A673 (cell line): ENCODE measurements at places on chromosomes 5 and 9.

DNA sequence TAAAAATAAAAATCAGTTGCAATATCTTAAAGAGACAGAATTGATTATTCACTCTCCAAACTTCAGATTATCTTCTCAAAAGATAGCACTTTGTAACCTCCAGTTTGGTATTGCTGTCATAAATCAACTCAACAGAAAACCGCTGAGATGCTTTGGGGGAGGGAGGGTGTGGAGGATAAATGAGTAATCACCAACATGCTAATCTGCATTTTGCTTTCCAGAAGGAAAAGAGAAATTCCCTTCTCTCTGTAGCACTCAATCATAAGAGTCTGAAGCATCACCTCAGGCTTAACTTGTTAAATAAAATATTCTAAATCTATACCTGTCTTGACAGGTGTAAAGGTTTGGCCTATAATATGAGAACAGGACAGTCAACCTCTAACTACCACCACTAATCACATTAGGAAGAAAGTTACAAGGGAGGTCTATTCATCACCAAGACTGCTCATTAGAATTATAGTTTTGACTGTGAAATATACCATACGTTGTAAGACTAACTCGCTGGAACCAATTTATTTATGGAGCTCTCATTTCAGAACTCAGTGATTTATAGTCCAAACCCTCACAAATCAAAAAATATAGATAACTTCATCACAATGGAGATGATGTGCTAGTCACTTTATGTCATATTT, 89.0 kb downstream of the PIK3R1 start:
- peaks cover 10% of the 10 kb centered on the region for H3K4me1 ChIP-seq
- no peaks in the 10 kb centered on the region for H3K27me3 ChIP-seq
- H3K4me3 ChIP-seq: no peak overlapping the region
- no peak overlapping the region for H3K27ac ChIP-seq
- peaks cover under 1% of the 10 kb centered on the region for H3K36me3 ChIP-seq

- no peaks in the 10 kb centered on the region for H3K4me1 ChIP-seq
- H3K27ac ChIP-seq: no peak overlapping the region
- no peaks in the 10 kb centered on the region for H3K36me3 ChIP-seq
- no peaks in the 10 kb centered on the region for H3K27me3 ChIP-seq
These were observed 19.3 kb upstream of the CKS2 start for GRCh38 chr9:89291741-89292140.

DNA sequence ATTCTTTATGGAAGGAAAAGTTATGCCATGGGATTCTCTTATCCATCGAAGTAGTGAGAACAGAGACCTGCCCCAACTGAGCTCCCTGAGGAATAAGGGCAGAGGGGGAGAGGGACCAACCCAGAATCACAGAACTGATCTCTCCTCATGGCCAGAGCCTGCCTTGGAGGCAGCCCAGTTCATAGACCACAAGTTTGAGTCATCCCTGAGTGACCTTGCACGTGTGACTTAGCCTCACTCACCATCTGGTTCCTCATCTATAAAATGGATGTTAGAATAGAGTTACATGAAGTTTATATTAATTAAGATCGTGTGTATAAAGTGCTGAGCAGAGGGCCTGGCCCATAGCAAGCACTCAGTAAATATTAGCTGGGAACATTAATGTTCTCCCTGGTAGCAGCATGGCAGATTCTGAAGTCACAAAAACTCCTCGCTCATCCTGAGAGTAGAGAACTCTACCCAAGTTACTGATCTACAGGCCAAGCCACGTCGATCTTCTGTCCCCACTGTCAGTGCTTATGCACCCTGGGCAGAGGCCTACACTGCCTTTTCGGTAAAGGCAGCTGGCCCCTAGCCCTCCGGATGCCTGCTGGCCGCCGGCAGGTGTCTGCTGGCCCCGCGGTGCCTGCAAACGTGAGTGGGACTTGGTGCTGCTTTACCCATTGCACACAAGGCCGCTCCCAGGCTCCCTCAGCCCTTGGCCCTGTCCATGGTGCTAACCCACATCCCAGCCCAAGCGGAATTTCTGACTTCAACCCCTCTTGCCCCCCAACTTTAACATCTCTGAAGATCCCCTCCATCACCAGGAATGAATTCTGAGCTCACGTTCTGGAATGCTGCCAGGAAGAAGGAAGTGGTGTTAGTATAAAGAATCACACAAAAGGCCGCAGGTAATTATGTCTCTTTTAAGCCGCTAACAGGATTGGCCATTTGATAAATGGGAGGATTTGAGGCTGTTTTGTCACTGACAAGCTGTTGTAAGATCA, 61.1 kb upstream of the ARAP3 start:
- no peak overlapping the region for H3K27ac ChIP-seq
- DNase-seq: peak; percentile 35
- peaks cover 6% of the 10 kb centered on the region for H3K27me3 ChIP-seq
- no peak overlapping the region for H3K4me3 ChIP-seq

DNA sequence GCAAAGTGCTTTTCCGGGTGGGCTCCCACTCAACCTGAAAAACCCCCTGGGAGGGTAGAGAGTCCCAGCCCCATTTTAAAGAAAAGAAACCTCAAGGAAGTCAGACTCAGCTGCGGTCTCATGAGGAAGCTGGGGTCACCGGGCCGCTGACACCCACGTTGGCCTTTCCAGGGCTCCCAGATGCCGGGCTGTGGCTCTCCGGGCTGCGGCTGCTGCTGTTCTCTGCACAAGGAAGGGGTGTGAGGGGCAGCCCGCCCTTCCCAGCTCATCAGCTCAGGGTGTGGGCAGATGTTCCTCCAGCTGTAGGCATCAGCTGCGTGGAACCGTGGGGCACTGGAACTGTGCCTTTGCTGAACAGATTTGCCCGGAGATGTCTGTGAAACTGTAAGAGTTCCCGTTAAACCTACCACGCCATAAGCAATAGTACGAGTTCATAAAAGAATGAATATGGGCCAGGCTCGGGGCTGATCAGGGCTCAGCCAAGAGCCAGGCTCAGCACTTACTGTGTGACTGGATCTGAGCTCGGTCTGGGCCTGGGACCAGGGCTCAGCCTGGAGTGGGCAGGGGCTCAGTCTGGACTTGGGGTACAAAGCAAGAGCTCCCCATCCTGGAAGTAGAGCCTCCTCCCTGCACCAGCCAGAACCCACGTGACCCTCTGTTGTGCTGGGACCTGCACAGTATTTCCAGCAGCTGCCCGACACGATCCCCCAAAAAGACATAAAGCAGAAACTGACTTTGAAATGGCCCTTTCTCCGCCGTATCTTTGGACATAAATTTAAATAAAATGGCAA, 130.2 kb upstream of the PPP1R26 start:
- no peak for DNase-seq
- no peak overlapping the region for H3K27ac ChIP-seq
- H3K4me1 ChIP-seq: peaks cover 20% of the 10 kb centered on the region
- no peaks in the 10 kb centered on the region for H3K36me3 ChIP-seq
- H3K4me3 ChIP-seq: no peak overlapping the region

DNA sequence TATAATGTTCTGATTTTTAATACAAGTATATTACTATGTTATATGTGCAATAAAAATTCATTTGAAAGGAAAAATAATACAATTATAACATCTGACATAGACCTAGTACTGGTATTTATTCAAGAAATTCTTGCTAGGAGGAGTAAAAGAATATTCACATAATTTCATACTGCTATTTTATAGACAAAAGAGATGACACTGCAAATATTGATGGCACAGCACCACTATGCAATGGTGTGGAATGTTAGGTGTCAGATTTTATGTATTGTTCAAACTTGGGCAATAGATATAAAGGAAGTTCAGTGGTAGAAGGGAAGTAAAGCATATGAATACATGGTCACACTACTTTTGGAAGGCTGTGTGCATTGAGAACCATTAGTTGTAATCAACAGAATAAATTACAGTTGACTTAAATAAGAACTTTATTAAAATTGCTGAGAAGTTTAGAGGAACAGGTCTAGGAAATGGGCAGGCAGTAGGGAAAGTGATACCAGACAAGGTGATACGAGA, 143.9 kb downstream of the OR2K2 start:
- no peaks in the 10 kb centered on the region for H3K27me3 ChIP-seq
- H3K27ac ChIP-seq: no peak overlapping the region
- H3K4me1 ChIP-seq: no peaks in the 10 kb centered on the region

- no peaks in the 10 kb centered on the region for H3K4me1 ChIP-seq
- H3K27ac ChIP-seq: no peak overlapping the region
- H3K36me3 ChIP-seq: no peaks in the 10 kb centered on the region
These were observed 114.4 kb downstream of the ZNF608 start for GRCh38 chr5:124631874-124632550.

- DNase-seq: peak; percentile 64
- no peak within 1 kb of the TSS for H3K27ac ChIP-seq
These were observed at the start of gene LURAP1L for GRCh38 chr9:12774861-12775678. Gene LURAP1L, plus strand, starts transcription at chr9:12775020. Its CDS starts 696 bp downstream, at chr9:12775716.

DNA sequence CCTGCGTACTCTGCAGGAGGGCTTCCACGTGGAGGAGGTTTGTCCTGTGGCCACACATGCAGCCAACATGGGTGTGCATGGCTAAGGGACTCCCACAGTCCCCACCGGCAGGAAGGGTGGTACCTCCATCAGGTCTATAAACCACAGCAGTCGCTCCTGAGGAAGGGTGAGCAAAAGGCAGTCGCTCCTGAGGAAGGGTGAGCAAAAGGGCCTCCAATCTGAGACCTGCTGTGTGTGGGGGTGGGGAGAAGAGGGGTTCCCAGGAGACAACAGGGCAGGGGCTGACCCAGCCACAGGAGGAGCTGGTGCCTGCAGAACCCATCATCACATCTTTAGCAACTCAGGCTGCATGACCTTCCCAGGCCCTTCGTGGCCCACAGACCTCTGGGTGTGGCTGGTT, 30.3 kb upstream of the AKNA start:
- no peak overlapping the region for H3K27ac ChIP-seq
- H3K27me3 ChIP-seq: no peaks in the 10 kb centered on the region
- H3K4me1 ChIP-seq: peaks cover 6% of the 10 kb centered on the region
- H3K4me3 ChIP-seq: no peak overlapping the region
- H3K36me3 ChIP-seq: no peaks in the 10 kb centered on the region

GRCh38 chr5:3322642-3323041, 273.0 kb upstream of the IRX1 start:
- H3K4me3 ChIP-seq: no peak overlapping the region
- DNase-seq: no peak
- no peaks in the 10 kb centered on the region for H3K36me3 ChIP-seq
- no peak overlapping the region for H3K27ac ChIP-seq

DNA sequence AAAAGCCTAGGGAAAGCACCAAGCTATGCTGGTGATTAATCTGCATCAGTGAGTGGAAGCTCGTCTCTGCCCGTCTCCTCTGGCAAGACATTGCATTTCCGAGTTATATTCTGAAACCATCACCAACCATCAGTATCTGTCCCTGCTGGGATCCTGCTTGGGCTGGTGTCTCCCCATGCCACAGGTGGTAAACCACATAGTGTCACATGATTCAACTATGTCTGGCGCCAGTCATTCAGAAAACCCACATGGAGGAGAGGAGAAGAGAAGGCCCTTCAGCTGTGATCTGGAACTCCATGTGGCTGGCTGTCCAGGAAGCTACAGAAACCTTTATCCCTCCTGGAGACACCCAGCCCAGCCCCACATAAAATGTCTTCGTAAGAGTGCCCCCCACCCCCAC, 4.8 kb downstream of the IL9 start:
- peaks cover 16% of the 10 kb centered on the region for H3K27me3 ChIP-seq
- H3K4me1 ChIP-seq: no peaks in the 10 kb centered on the region
- no peak overlapping the region for H3K4me3 ChIP-seq
- DNase-seq: no peak

DNA sequence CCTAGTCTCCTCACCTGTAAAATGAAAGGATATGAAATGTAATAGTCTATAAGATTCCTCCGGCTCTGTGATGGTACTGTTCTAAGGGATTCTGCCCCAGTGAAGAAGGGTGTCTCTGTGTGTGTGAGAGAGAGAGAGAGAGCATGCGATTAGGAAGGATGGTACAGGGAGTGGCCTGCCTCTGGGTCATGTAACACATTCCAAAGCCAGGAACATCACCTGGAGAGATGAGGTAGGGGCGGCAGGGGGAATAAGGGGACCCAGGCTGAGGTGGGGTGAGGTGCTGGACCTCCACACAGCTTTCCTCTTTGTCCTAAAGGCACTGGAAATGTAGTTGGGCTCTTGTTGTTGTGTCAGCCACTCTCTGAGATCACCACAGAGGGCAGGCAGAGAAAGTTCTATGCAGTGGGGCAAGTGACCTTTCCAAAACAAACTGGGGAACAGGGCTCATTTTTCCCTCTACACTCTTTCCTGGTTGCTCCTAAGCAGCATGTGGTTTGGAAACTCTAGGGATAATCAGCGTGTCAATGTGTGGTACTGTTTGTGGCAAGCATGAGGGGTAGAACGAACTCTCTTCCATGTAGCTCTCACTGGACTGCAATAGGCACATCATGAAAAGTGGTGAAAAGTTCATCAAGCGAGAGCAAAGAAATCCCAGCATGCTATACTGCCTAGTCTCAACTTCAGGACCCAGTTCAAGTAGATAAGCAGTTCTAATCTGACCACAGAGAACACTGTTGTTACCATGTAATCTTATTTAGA, 65.0 kb downstream of the SEMA6A start:
- no peak overlapping the region for H3K4me3 ChIP-seq
- DNase-seq: no peak

- H3K4me3 ChIP-seq: peak overlapping the region; percentile 47
- H3K27ac ChIP-seq: no peak overlapping the region
- H3K36me3 ChIP-seq: no peaks in the 10 kb centered on the region
- DNase-seq: peak; percentile 76
These were observed 199.4 kb downstream of the MEF2C start for GRCh38 chr5:88683506-88684135.

GRCh38 chr9:76901801-76902200, 4.1 kb downstream of the PRUNE2 start:
- H3K27me3 ChIP-seq: peaks cover 86% of the 10 kb centered on the region
- H3K4me1 ChIP-seq: no peaks in the 10 kb centered on the region
- H3K27ac ChIP-seq: no peak overlapping the region
- no peaks in the 10 kb centered on the region for H3K36me3 ChIP-seq

- no peaks in the 10 kb centered on the region for H3K27me3 ChIP-seq
- no peak overlapping the region for H3K27ac ChIP-seq
- DNase-seq: no peak
- peaks cover 16% of the 10 kb centered on the region for H3K36me3 ChIP-seq
These were observed 1.5 kb upstream of the DPP7 start for GRCh38 chr9:137116027-137116507.

GRCh38 chr9:36988848-36989247, 45.2 kb downstream of the PAX5 start:
- no peak overlapping the region for H3K4me3 ChIP-seq
- no peaks in the 10 kb centered on the region for H3K36me3 ChIP-seq
- no peak for DNase-seq
- no peaks in the 10 kb centered on the region for H3K27me3 ChIP-seq

DNA sequence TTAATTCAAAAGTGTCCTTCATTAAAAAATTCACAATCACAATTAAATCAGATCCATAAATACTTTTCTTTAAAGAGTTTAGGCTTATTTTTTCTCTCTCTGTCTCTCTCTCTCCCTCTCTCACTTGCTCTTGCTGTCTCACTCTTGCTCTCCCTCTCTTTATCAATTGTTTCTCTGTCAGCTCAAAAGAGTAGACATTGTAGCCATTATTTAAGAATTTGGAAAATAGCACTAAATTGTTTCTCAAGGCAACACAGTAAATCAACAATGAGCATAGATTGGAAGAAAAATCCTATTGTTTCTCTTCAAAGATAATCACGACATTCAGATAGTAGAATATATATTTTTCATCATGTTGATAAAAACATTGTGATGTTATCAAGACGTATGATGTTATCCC, 1114.0 kb downstream of the PTPRD start:
- H3K4me3 ChIP-seq: no peak overlapping the region
- no peaks in the 10 kb centered on the region for H3K36me3 ChIP-seq
- no peak overlapping the region for H3K27ac ChIP-seq
- H3K27me3 ChIP-seq: no peaks in the 10 kb centered on the region
- no peaks in the 10 kb centered on the region for H3K4me1 ChIP-seq
- no peak for DNase-seq
